ENCODE measurements at places on chromosomes 5 and 9. TPM values are rescaled to one million over a fixed set of nuclear protein-coding genes. Genes with fewer than 3 reads are reported as not detected.

SLC36A3 gene
- not detected for total RNA-seq

SNX24 gene
- total RNA-seq, result 30.2 TPM

GFPT2 gene
- 20.4 TPM for total RNA-seq

FAM153A gene
- total RNA-seq, result 4.3 TPM

STK32A gene
- total RNA-seq, result 10.2 TPM

ASB6 gene
- total RNA-seq, result 16.7 TPM

QSOX2 gene
- total RNA-seq, result 13.1 TPM

DNA sequence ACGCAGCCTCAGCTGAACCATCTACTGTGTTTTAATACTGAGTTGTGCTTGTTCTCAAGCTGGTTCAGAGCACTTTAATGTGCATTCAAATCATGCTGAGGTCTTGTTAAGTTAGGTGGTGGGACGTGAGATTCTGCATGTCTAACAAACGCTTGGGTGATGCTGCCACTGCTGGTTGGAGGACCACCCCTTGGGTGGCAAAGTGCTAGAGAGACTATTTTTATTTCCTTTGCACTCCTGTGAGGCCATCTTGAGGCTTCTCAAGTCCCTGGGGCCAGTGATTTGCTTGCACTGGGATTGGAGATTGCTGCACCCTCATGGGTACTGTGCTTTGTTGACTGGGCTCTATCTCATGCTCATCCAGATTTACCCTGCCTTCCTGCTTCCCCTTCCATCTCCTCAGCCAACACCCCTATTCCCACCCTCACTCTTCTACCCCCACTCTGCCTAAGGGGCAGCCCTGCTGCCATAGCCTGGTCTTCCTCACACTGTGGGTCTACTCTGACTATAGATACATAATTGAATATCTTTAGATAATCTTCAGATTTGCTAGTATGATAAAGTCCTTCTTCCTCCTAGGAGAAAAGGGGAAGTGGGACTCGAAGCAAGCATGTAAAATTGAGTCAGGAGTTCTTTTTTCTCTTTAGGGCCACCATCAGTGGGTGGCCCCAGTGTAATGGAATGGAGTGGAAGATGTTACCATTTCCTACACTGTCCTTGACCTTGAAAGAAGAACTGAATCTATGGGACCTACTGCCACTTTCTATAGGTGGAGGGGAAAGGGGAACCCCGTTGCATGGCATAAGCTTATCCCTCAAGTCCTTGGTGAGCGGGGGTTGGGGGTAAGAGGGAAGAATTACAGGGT lies 45.1 kb upstream of the SUB1 start:
- H3K27me3 ChIP-seq, result no peaks in the 10 kb centered on the region
- no peak overlapping the region for H3K27ac ChIP-seq
- H3K4me1 ChIP-seq, result no peaks in the 10 kb centered on the region
- no peaks in the 10 kb centered on the region for H3K36me3 ChIP-seq
- DNase-seq, result no peak

DNA sequence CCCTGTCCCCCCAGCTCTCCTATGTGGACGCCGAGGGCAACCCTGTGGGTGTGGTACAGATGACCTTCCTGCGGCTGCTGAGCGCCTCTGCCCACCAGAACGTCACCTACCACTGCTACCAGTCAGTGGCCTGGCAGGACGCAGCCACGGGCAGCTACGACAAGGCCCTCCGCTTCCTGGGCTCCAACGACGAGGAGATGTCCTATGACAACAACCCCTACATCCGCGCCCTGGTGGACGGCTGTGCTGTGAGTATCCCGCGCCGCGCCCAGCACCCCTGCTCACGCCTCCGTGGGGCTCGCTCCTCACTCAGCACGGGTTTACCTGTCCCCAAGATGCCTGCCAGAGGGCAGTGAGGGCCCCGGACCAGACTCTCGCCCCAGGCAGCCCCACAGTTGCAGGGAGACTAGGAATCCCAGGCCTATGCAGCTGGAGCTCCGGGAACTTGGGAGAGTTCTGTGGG lies 45.6 kb upstream of the FCN2 start:
- H3K4me3 ChIP-seq, result no peak overlapping the region
- DNase-seq, result no peak
- H3K4me1 ChIP-seq, result no peaks in the 10 kb centered on the region
- peaks cover 12% of the 10 kb centered on the region for H3K36me3 ChIP-seq
- H3K27ac ChIP-seq, result no peak overlapping the region

DNA sequence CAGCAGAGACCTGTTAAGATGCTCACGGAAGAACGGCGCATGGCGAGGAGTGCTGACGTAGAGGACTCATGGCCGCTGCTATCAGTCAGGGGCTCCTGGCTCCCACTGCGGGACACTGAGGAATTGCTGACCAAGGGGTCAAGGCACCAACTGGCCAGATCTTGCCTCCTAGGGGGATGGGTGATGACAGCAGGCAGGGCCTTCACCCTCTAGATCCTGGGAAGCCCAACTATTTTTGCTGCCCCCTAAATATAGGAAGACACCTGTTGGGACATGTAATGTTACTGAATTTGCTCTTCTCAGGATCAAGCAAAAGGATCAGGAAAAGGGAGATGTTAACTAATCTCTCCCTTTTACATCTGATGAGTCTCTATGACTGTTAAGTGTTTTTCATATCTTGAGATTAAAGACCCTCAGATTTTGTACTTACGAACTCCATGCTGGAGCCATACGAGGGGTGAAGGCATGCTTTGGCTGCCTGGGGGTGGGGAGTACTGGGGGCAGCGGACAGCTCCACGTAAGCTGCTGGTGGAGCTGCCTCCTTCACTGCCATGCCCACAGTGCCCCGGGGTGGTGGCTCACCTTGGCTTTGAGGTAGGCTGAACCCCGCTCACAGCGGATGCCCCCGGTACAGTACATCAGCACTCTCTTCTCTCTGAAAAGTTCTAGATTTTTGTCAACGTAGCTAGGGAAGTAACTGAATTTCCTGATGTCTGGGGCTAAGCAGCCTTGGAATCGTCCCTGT lies 28.1 kb downstream of the TSTD2 start:
- H3K4me3 ChIP-seq, result no peak overlapping the region
- H3K27me3 ChIP-seq, result no peaks in the 10 kb centered on the region
- no peak overlapping the region for H3K27ac ChIP-seq
- no peak for DNase-seq
- H3K4me1 ChIP-seq, result no peaks in the 10 kb centered on the region

GRCh38 chr9:107024193-107024592 lies 161.2 kb downstream of the ZNF462 start:
- no peak for DNase-seq
- no peak overlapping the region for H3K27ac ChIP-seq
- H3K27me3 ChIP-seq, result no peaks in the 10 kb centered on the region
- no peak overlapping the region for H3K4me3 ChIP-seq

DNA sequence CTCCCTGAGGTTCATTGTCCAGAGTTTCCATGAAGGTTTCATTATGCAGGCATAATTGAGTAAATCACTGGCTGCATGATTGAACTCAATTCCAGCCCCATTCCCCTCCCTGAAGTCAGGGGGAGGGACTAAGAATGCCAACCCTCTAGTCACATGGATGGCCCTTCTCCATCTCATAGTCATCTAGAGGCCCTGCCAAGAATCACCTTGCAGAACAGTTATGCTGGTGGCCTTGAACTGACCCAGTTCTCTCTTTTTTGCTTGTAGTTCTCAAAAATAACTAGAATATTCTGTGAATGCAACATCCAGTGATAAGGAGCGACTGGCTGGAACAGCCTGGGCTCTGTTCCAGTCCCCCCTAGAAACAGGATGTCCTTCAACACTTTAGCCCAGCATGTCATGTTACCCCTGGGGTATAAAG lies 31.7 kb downstream of the SLC35A4 start:
- H3K4me1 ChIP-seq, result peaks cover 20% of the 10 kb centered on the region
- H3K36me3 ChIP-seq, result no peaks in the 10 kb centered on the region
- H3K4me3 ChIP-seq, result no peak overlapping the region
- H3K27ac ChIP-seq, result no peak overlapping the region
- DNase-seq, result no peak

GRCh38 chr5:34967540-34967939 lies 38.2 kb downstream of the DNAJC21 start:
- DNase-seq, result no peak
- no peak overlapping the region for H3K27ac ChIP-seq
- no peaks in the 10 kb centered on the region for H3K27me3 ChIP-seq

DNA sequence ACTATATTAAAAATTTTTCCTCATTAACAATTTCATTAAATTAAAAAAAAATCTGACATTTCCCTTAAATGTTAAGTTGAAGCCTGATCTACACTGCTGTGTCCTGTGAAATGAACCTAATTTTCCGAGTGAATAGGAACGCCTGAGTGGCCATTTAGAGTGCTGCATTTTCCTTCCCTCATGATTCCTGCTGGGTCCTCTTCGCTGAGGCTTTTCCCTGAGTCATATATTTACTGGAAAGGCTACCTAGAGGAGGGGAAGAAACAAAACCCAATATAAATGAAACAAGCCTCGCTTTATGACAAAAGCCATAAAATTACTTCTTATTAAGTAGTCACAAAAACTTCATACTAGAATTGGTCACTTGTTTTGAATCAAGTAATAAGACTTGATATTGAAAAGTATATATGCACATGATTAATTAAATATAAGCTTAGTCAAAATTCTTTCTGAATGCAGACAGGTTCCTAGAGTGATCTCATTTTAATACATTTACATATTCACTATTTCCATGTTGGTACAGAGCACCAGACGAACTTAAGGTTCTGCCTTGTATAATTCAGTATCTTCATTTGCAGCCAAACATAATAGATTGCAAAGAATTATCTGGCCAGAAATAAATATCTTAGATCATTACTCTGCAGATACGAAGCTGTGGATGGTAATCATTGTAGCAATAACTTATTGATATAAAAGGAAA lies 6.3 kb upstream of the ISCA1 start:
- H3K27ac ChIP-seq, result no peak overlapping the region
- no peak for DNase-seq
- no peaks in the 10 kb centered on the region for H3K27me3 ChIP-seq
- H3K4me3 ChIP-seq, result no peak overlapping the region
- no peaks in the 10 kb centered on the region for H3K4me1 ChIP-seq

- no peak overlapping the region for H3K4me3 ChIP-seq
- no peaks in the 10 kb centered on the region for H3K36me3 ChIP-seq
- no peak for DNase-seq
- H3K4me1 ChIP-seq, result no peaks in the 10 kb centered on the region
- no peak overlapping the region for H3K27ac ChIP-seq
These were observed 825.0 kb downstream of the TLR4 start for GRCh38 chr9:118529210-118529609.

DNA sequence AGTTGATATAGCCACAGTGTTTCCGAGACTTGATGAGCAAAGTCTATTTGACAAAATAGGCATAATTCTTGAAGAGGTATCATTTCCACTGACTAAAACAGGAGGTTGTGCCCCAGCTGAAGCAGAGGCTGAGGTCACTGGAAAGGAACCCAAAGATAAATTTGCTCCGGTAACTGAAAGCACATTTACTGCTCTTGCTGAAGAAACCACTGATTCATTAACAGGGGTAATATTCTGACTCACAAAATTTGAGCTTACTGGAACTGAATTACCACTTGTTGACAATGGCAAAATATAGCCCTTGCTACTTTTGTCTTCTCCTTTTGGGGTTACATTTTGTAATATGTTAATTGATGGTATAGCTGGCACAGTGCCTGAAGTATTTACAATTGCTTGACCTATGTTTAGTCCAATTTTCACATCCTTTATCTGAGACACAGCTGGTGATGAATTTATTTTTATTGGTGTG lies 30.2 kb downstream of the MLANA start:
- no peaks in the 10 kb centered on the region for H3K4me1 ChIP-seq
- no peak overlapping the region for H3K4me3 ChIP-seq
- DNase-seq, result no peak
- H3K36me3 ChIP-seq, result peaks cover 50% of the 10 kb centered on the region

GRCh38 chr5:67817652-67818051 lies 397.9 kb upstream of the PIK3R1 start:
- DNase-seq, result no peak
- H3K27ac ChIP-seq, result no peak overlapping the region
- no peaks in the 10 kb centered on the region for H3K36me3 ChIP-seq
- peaks cover 6% of the 10 kb centered on the region for H3K4me1 ChIP-seq

GRCh38 chr9:133487331-133487725 lies 8.4 kb upstream of the SLC2A6 start:
- H3K27ac ChIP-seq, result no peak overlapping the region
- no peak overlapping the region for H3K4me3 ChIP-seq
- no peak for DNase-seq

GRCh38 chr5:864492-865167 lies 13.8 kb upstream of the ZDHHC11 start:
- no peaks in the 10 kb centered on the region for H3K27me3 ChIP-seq
- no peaks in the 10 kb centered on the region for H3K4me1 ChIP-seq
- H3K36me3 ChIP-seq, result peaks cover 59% of the 10 kb centered on the region

DNA sequence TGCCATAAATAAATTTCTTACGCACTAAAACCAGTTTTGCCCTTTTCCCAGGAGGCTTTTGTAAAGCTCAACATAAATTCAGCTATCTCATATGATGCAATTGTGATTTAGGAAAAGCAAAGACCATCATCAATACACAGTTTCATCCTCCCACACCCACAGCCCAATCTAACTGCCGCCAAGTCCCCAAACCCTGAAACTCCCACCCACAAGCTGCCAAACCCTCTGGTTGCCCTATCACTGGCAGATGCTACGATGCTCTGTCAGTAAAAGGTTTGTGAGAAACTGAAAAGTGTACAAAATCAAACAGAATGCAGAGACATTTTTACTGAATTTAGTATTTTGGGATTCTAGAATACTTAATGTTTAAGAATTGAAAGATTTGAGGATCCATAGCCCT lies 42.8 kb upstream of the NR4A3 start:
- H3K4me1 ChIP-seq, result no peaks in the 10 kb centered on the region
- no peak overlapping the region for H3K27ac ChIP-seq
- no peak overlapping the region for H3K4me3 ChIP-seq
- no peak for DNase-seq
- H3K36me3 ChIP-seq, result no peaks in the 10 kb centered on the region

- H3K36me3 ChIP-seq, result peaks cover 92% of the 10 kb centered on the region
- DNase-seq, result no peak
- H3K27me3 ChIP-seq, result no peaks in the 10 kb centered on the region
- H3K4me1 ChIP-seq, result no peaks in the 10 kb centered on the region
These were observed 53.2 kb upstream of the TMEM171 start for GRCh38 chr5:73067213-73067612.

- no peak for DNase-seq
- no peaks in the 10 kb centered on the region for H3K4me1 ChIP-seq
- H3K4me3 ChIP-seq, result no peak overlapping the region
- no peaks in the 10 kb centered on the region for H3K36me3 ChIP-seq
- no peak overlapping the region for H3K27ac ChIP-seq
These were observed 47.1 kb downstream of the ISOC1 start for GRCh38 chr5:129141696-129142095.

- no peaks in the 10 kb centered on the region for H3K4me1 ChIP-seq
- H3K27ac ChIP-seq, result no peak overlapping the region
- H3K4me3 ChIP-seq, result no peak overlapping the region
- no peak for DNase-seq
- no peaks in the 10 kb centered on the region for H3K27me3 ChIP-seq
These were observed 92.7 kb downstream of the VCAN start for GRCh38 chr5:83564069-83564749.

DNA sequence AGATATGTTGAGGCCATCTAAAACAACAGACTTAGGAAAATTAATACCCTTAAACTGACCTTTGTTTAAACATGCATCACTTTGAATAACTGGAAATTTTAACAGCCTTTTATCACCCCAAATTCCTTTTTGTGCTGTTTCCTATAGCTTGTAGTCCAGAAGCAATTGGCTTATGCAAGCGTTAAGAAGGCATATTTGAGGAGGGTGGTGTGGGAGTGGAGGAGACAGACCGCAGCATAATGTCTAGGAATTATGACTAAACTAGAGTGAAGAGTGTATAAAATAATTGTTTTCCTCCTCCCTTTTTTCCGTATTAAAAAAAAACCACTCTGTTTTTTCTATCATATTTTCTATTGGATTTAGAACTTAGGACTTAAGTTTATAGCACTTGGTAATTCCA lies 51.8 kb upstream of the MPDZ start:
- DNase-seq, result no peak
- no peaks in the 10 kb centered on the region for H3K4me1 ChIP-seq
- no peaks in the 10 kb centered on the region for H3K27me3 ChIP-seq

All from upper lobe of right lung (tissue), 1 donor.